ENCODE measurements at places on chromosomes 5 and 9.

DNA sequence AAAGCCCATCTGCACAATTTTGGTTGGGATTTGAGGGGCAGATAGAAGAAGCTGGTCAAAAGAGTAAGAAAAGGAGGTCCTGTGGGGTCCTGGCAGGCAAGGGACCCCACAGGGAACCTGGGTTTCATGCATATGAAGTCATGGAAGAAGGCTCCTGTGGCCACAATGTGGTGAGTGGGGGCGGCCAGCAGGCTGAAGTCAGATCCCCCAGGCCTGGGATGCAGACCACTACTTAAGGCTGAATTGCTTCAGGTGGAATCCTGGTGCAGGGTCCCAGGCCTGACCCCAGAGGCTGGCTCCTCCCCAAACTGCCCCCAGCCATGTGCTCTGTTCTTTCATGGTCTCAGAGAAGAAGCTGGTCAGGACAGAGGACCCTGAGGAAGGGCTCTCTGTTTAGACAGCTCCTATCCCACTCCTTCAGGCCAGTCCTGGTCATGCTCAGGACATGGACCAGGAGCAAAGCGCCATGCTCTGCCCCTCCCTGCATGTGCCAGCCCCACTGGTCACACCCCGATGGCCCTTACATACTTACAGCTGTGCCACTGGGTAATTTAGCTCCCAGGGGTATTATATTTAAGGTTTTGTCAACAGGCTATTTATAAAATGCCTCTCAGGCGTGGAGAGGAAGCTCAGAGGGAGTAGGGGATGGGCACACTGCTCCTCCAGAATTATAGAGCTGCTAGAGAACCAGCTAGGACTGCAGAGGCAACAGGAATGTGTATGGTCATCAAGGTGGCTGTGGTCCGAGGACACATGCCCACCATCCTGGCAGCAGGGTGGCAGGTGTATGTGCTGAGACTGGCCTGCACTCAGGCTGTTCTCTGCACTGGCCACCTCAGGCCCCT, 33.4 kb downstream of the C5orf15 start:
- peak; percentile 16 for DNase-seq

GRCh38 chr5:76838481-76839261, 11.1 kb upstream of the S100Z start:
- no peak for DNase-seq

DNA sequence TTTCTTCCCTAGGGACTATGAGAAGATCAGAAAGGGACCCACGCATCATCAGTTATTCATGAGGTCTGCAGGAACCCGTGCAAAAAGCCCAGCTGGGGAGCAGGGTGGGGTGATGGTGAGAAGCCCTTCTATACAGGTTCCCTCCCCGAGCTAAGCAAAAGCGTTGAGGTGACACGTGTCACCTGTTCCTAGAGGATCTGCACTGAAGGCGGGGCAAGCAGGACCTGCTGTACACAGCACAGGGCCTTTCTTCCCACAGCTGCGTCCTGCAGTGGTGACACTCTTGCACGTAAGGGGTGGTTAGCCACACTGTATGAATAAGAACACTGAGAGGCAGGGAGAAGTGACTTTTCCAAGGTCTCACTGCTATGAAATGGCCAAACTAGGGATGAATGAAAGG, 37.2 kb upstream of the SH3PXD2B start:
- DNase-seq = no peak

- no peak for DNase-seq
These were observed 1048.6 kb upstream of the SEMA6A start for GRCh38 chr5:117623042-117623805.

DNA sequence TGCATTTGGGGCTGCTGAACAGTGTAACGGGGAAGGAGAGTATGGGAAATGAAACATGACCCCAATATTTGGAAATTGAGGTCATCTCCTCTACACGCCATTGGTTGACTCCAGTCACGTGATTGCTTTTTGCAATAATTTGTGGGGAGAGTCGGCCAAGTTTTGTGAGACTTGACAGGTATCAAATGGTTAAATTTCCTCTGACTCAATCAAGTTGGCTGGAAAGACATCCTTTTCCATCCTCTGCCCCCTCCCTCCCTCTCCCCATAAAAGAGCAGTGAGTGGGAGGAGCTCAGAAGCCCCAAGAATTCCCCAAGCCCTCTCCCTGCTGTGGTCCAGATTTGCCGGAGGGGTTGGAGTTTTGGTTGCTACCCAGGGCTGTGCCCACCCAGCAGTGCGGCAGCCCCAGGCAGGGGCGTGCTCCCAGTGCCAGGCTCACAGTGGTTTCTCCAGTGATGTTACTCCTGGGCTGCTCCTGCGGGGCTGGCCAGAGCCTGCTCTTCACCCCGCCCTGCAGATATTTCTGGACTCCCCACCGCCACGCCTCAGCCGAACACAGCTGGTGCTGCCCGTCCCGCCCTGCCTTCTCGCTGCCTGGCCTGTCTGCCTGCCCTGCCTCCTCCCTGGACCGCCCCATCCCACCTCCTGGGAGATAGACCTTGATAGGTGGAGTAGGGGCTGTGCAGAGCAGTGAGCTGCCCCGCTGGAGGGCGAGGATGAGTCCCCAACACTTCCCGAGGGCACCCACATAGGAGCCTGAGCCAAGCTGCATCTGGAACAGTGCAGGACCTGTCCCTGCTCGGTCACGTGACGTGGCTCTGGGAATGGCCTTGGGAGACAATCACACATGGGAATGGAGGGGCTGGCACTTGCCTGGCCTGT, 3.4 kb downstream of the COL5A1 start:
- DNase-seq = no peak

DNA sequence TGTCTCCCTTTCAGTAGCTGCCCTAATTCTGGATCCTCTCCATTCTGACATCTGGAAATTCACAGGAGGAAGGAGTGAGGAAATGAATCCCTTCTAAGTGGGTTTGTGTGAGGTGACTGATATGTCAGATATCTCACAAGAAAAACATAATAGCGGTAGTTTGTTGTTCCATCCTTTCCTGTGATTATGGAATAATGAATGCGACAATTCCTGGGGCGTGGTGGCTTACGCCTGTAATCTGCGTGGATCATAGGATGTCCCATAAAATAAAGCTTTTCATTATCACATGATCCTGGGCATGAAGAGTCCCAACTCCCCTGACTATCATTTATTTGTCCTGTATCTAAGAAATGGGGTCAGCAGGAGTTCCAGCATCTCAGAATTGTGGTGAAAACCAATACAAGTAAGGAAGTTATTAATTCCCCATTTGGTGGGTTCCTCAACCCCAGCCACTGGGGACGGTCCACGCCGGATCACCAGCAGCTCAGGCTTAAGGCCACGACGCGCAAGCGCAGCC, 375 bp upstream of the C5orf24 start:
- DNase-seq = peak; percentile 51

DNA sequence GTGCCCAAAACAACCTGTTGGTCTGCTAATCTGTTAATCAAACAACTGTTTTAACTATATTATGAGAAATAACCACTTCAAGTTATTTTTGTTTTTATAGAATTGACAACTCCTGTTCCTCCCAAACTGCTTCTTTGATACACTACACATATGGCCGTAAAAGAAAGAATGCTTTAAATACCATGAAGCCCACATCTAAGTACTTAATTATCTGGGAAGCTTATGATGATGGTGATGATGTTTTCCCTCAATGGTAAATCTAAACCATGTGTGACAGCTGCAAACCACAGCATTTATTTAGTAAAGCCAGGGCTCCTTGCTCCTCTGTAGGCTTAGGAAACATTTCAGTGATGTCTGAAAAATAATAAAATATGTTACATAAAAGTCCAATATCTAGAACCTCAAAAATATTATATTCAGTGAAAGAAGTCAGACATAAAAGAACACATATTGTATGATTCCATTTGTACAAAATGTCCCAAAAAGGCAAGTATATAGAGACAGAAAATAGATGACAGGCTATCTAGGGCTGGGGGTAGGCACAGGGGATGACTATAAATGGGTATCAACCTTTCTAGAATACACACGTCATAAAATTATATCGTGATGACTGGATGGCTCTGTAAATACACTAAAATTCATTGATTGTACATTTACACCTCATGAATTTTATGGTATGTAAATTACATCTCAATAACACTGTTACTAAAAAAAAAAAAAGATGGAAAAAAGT, 154.1 kb downstream of the EFNA5 start:
- no peak for DNase-seq

- DNase-seq = no peak
These were observed 1929.6 kb upstream of the CDH6 start for GRCh38 chr5:29263915-29264351.

DNA sequence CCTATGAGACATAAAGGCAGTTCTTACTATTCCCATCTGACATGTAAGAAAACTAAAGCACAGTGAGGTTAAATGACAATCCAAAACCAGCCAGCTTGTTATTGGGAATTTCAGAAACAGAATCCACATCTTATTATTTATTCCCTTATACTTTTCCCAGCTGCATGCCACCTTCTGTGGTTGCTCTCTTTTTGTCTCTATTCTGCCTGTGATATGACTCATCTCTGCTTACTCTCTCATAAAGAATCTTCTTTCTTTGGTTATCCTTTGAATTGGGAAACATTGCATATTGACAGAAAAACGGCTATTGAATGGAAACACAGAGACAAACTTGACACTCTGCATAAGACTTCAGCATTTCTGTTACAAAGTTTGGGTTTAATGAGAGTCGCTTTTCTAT, 183.2 kb downstream of the TLR4 start:
- no peak for DNase-seq

GRCh38 chr5:136055612-136056309, 27.0 kb downstream of the TGFBI start:
- no peak for DNase-seq

GRCh38 chr5:35640623-35641022, 23.0 kb downstream of the SPEF2 start:
- DNase-seq = no peak

Data from NCI-H2029 (cell line).